ENCODE measurements at places on chromosomes 2 and 18. TPM values are rescaled to one million over a fixed set of nuclear protein-coding genes. Genes with fewer than 3 reads are reported as not detected.

DNA sequence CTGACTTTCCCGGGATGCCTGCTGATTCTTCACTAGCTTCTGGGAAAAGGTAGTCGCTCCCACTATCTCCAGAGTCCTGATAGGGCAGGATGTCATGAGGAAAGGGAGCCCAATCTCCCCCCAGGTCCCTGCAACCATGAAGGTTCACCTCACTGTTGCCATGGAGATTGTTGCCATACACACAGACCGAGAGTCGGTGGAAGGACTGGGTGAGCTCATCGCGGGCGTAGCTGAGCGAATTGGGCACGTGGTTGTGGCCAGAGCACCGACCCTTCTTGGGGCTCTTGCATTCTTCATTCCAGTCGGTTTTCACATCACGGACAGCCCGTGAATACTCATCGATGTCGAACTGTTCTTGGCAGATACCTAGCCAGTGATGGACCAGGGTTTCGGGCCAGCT is 97.4 kb downstream of the MEP1B start:
- H3K27ac ChIP-seq = no peak overlapping the region
- H3K4me3 ChIP-seq = no peak overlapping the region
- H3K36me3 ChIP-seq = no peaks in the 10 kb centered on the region
- H3K4me1 ChIP-seq = peaks cover 4% of the 10 kb centered on the region

GRCh38 chr2:172323256-172323655 is 104.1 kb upstream of the ITGA6 start:
- H3K27ac ChIP-seq = no peak overlapping the region
- H3K36me3 ChIP-seq = no peaks in the 10 kb centered on the region
- H3K4me1 ChIP-seq = peaks cover 9% of the 10 kb centered on the region

The TDRD15 gene
- total RNA-seq = not detected

The RAPH1 gene
- total RNA-seq = 57.2 TPM

DNA sequence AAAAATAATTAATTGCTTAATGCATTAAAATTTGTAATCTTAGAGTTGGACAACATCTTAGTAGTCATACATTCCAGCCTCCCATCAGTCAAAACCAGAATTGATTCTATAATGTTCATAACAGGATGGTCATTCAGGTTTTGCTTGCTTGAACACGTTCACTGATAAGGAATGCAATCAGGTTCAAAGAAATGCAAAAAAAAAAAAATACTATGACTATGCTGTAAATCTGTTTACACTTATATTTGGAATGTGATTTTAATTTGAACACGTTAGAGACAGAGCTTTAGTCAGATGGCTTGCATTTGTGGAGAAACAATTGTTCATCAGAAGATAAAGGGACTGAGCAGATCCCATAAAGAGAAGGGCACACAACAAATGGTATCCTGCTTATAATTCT is 131.3 kb upstream of the UNC80 start:
- no peaks in the 10 kb centered on the region for H3K4me1 ChIP-seq
- no peak overlapping the region for H3K27ac ChIP-seq
- H3K4me3 ChIP-seq = no peak overlapping the region
- no peaks in the 10 kb centered on the region for H3K36me3 ChIP-seq

GRCh38 chr2:2708575-2709430 is 377.7 kb upstream of the MYT1L start:
- no peaks in the 10 kb centered on the region for H3K36me3 ChIP-seq
- no peak overlapping the region for H3K27ac ChIP-seq
- DNase-seq = no peak
- no peaks in the 10 kb centered on the region for H3K27me3 ChIP-seq
- no peak overlapping the region for H3K4me3 ChIP-seq
- no peaks in the 10 kb centered on the region for H3K4me1 ChIP-seq

GRCh38 chr2:161135951-161136593 is 24.2 kb upstream of the TANK start:
- DNase-seq = no peak
- no peaks in the 10 kb centered on the region for H3K36me3 ChIP-seq
- no peaks in the 10 kb centered on the region for H3K27me3 ChIP-seq
- no peak overlapping the region for H3K4me3 ChIP-seq

DNA sequence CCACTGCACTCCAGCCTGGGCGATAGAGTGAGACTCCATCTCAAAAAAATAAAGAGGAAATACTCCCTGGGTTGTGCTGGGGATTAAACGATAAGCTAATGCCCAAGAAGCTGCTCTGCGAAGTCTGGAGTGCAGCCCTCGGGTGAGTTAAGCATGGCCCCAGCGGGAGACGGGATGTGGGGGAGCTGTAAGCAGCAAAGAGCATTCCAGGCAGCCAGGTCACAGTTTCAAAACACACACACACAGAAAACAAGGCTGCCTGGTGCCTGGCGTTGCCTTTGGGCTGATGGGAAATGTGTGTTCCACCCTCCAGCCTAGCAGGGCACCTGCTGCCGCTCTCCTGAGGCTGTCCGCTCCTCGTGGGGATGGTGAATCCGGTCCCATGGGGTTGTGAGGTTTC is 24.1 kb downstream of the ODC1 start:
- H3K36me3 ChIP-seq = peaks cover 41% of the 10 kb centered on the region
- no peaks in the 10 kb centered on the region for H3K27me3 ChIP-seq
- peak; percentile 94 for DNase-seq
- peaks cover 7% of the 10 kb centered on the region for H3K4me1 ChIP-seq
- H3K27ac ChIP-seq = no peak overlapping the region
- H3K4me3 ChIP-seq = no peak overlapping the region

DNA sequence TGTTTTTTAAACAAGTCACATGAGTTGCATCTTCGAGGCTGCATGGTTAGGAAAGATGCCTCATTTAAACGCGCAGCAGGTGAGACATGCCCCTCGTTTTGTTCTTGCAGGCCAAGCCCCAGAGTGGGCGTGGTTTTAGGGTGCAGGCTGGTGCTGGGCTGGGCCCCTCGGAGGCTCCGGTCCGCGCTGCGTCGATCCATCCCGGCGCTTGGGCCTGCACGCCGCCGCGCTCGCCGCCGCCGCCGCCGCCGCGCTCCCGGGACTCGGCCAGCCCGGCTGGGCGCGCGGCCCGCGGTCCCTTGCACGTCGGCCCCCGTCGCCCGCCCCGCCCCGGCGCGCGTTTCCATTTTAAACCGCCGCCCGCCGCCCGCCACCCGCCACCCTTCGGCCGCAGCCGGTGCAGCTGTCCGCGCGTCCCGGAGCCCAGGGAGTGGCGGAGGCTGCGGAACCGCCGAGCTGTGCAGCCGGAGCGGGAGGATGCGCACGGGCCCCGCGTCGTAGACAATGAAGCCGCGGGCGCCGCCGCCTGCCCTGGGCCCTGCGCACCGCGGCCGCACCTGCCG is 175.5 kb downstream of the AGAP1 start:
- H3K27ac ChIP-seq = no peak overlapping the region
- H3K27me3 ChIP-seq = no peaks in the 10 kb centered on the region
- H3K4me3 ChIP-seq = peak overlapping the region; percentile 73
- no peaks in the 10 kb centered on the region for H3K36me3 ChIP-seq

The HRH4 gene
- total RNA-seq = under 0.01 TPM

The ADRA2B gene
- under 0.01 TPM for total RNA-seq

- no peaks in the 10 kb centered on the region for H3K4me1 ChIP-seq
- H3K27ac ChIP-seq = no peak overlapping the region
- no peaks in the 10 kb centered on the region for H3K27me3 ChIP-seq
- no peaks in the 10 kb centered on the region for H3K36me3 ChIP-seq
- H3K4me3 ChIP-seq = no peak overlapping the region
Measured at GRCh38 chr2:53740170-53740569, 27.4 kb upstream of the CHAC2 start.

DNA sequence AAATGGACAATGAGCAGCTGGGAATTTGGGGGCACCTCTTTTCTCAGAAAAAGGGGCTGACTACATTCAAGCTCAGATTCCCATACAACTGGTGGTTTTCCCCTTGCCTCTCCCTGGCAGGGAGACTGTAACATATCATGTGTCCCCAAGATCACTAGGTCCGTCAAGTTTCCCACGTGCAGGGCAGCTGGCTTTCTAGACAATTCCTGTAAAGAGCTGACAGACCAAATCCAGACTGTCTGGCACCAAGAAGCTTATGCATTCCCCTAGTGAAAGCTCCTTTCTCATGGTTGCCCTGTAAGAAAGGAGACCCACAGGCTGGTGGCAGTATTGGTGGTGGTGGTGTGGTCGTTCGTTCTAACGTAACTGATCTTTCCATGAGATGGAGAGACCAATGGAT is 48.8 kb downstream of the THUMPD2 start:
- DNase-seq = no peak
- H3K4me1 ChIP-seq = peaks cover 18% of the 10 kb centered on the region
- no peaks in the 10 kb centered on the region for H3K27me3 ChIP-seq
- H3K36me3 ChIP-seq = peaks cover 17% of the 10 kb centered on the region
- no peak overlapping the region for H3K4me3 ChIP-seq

DNA sequence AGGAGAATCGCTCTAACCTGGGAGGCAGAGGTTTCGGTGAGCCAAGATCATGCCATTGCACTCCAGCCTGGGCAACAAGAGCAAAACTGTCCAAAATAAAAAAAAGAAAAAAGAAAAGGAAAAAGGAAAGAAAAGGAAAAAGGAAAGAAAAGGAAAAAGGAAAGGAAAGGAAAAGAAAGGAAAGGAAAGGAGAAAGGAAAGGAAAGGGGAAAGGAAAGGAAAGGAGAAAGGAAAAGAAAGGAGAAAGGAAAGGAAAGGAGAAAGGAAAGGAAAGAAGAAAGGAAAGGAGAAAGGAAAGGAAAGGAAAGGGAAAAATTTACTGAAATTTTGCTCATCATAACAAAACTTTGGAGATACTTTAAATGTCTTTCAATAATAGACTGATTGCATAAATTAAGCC is 391.3 kb upstream of the GYPC start:
- no peaks in the 10 kb centered on the region for H3K36me3 ChIP-seq
- DNase-seq = no peak
- no peak overlapping the region for H3K27ac ChIP-seq

GRCh38 chr2:139825726-139826125 is 1045.5 kb upstream of the NXPH2 start:
- H3K27me3 ChIP-seq = no peaks in the 10 kb centered on the region
- no peak overlapping the region for H3K27ac ChIP-seq
- no peaks in the 10 kb centered on the region for H3K36me3 ChIP-seq
- DNase-seq = no peak
- H3K4me1 ChIP-seq = no peaks in the 10 kb centered on the region

DNA sequence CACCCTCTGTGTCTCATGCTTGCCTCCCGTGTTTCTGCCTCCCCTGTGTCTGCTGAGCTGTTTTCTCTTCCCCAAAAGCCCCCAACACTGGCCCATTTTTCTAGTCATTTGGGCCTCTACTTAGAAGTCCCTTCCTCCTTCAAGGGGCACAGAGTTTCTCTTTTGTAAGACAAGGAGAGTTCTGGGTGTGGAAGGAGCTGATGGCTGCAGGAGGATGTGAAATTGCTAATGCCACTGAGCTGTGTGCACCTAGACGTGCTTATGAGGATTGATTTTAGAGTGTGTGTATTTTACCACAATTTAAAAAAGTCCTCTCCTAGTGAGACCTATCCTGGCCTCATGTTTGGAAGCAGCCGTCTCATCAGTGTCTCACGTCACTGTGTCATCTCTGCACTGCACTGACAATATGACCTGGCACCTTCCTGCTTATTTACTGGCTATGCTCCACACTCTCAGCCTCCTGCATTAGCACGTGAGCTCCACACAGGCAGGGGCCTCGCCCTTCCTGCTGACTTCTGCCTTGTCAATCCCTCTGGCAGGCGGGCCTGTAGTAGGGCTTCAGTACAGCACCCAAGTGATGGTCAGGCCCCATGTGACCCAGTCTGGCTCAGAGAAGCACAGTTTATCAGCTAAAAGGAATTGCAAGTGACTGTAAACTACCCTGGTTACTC is 8.0 kb upstream of the MBP start:
- H3K36me3 ChIP-seq = no peaks in the 10 kb centered on the region
- no peak overlapping the region for H3K27ac ChIP-seq
- no peak overlapping the region for H3K4me3 ChIP-seq
- DNase-seq = no peak

DNA sequence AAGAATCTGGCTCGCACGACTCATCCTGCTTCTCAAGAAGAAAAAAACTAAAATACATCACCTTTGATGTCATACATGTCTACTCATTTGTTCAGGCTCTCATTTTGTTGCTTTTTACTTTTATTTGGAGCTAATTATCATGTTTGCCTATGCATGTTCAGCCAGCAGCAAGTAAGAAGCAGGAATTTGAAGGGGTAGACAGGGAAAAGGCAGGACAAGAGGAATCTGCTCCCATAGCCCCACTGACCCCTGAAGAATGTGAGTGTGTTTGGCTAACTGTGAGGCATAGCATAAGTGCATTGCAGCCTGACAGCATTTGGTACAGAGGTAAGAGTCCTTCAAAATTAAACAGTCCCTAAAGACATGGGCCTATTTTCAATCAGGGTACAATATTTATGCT is 72.7 kb downstream of the NYAP2 start:
- H3K36me3 ChIP-seq = no peaks in the 10 kb centered on the region
- no peak for DNase-seq
- no peak overlapping the region for H3K4me3 ChIP-seq
- no peaks in the 10 kb centered on the region for H3K4me1 ChIP-seq
- H3K27ac ChIP-seq = no peak overlapping the region
- H3K27me3 ChIP-seq = no peaks in the 10 kb centered on the region

DNA sequence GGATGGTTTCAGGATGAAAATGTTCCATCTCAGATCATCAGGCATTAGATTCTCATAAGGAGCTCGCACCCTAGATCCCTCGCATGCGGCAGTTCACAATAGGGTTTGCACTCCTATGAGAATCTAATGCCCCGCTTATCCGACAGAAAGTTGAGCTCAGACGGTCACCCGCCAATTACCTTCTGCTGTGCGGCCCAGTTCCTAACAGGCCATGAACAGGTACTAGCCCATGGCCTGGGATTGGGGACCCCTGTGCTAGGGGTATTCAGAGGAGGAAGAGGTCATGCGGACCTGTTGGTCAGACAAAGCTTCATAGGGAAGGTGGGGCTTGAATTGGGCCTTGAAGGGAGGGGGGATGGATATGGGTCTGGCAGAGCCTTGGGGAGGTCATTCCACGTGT is 4.4 kb upstream of the BUB1 start:
- no peak for DNase-seq
- peaks cover 8% of the 10 kb centered on the region for H3K4me1 ChIP-seq
- H3K27me3 ChIP-seq = peaks cover 35% of the 10 kb centered on the region
- H3K27ac ChIP-seq = no peak overlapping the region

The RSAD2 gene
- 0.72 TPM for total RNA-seq

GRCh38 chr2:60567919-60568768 is 14.7 kb upstream of the BCL11A start:
- no peak overlapping the region for H3K27ac ChIP-seq
- no peaks in the 10 kb centered on the region for H3K4me1 ChIP-seq
- H3K4me3 ChIP-seq = no peak overlapping the region
- no peaks in the 10 kb centered on the region for H3K36me3 ChIP-seq
- H3K27me3 ChIP-seq = peaks cover 30% of the 10 kb centered on the region

DNA sequence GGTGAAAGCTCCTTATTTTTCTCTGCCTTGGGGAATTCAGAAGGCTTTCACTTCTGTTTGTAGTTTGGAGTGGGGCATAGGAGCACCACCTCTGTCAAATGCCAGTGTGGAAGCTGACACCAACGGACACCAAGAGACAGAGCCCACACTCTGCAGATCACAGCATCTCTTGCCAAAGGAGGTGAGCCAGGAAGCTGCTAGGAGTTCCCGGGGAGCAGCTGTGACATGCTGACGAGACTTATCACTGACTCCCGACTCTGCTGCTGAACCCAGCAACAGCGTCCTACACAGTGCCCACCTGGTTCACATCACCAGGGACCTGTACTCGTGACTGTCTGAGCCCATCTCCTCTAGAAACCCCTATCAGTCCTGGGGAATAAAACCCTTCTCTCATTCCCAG is 8.1 kb downstream of the TEX51 start:
- no peaks in the 10 kb centered on the region for H3K36me3 ChIP-seq
- no peaks in the 10 kb centered on the region for H3K4me1 ChIP-seq
- H3K4me3 ChIP-seq = no peak overlapping the region
- no peak for DNase-seq
- no peak overlapping the region for H3K27ac ChIP-seq
